Stimulated activated CD8-positive, alpha-beta memory T cell treated with anti-CD3 and anti-CD28 coated beads, Interleukin-4, amount 100 ng/mL, for 1 hour (primary cell): ENCODE measurements at places on chromosomes 5 and 9.

- no peak for DNase-seq
These were observed 16.5 kb downstream of the AGXT2 start for GRCh38 chr5:35031276-35031675.

- DNase-seq, result no peak
These were observed 254.2 kb upstream of the GRIA1 start for GRCh38 chr5:153236319-153236718.

GRCh38 chr9:16192403-16193017 is 639.7 kb downstream of the CCDC171 start:
- DNase-seq, result no peak

DNA sequence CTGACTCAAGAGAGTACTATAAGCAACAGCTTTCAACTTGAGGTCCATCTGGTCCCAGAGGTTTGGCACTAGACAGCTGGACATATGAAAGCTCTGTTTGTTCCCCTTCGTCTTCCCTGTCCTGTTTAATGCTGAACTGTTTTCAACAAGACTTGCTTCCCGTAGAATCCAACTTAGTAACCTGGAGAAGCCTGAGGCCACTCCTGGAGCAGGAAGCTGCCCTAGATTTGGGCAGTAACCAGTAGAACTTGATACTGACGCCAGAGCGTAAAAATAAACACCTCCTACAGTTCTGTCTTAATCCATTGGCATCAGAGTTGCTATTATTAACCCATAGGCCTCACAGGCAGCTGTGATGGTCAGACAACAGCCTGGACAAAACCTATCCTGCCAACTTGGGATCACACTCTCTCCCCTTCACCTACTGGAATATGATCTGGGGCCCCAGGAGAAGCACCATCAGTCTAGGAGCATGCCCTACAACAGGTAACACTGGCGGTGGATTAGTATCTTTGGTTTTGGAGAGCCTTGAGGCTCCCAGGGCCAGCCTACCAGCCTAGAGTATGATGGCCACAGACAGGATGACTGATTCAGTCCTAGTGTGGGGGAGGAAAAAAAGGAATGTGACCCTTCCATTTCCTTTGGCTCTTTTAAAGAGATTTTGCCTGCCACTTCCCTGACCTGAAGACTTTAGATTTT is 29.2 kb downstream of the RUSC2 start:
- DNase-seq, result no peak

GRCh38 chr5:76870046-76870445 is 20.2 kb downstream of the S100Z start:
- no peak for DNase-seq

DNA sequence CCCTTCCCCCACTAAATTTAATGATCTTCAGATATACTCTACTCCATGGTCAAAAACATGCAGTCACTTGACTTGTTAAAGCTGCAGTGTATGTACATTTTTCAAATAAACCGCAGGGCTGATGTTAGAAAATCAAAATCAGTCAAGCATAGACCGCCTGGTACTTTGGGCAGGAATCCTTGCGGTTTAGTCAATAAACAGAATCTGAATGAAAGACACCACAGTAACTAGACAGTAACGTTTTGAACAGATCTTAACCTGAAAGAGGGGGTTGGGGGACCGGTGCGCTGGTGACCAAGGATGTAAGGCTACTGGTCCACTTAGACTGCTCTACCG is 188.8 kb downstream of the BNC2 start:
- no peak for DNase-seq
